ENCODE measurements at places on chromosomes 1 and 21.

DNA sequence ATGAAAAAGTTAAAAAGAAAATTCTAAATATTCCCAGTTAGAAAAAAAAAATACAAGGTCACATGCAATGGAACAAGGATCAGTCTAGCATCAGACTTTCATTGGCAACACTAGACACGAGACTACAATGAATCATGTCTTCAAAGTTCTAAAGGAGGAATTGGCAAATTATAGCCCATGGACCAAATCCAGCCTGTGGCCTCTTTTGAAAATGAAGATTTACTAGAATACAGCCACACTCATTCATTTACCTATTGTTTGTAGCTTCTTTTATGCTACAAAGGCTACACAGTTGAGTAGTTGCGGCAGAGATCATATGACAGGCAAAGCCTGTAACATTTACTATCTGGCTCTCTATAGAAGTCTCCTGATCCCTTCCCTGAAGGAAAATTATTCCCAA is 71.4 kb downstream of the MRPL39 start:
- no peak for DNase-seq

GRCh38 chr21:42321231-42321630 is 6.0 kb upstream of the TFF3 start:
- DNase-seq = no peak

DNA sequence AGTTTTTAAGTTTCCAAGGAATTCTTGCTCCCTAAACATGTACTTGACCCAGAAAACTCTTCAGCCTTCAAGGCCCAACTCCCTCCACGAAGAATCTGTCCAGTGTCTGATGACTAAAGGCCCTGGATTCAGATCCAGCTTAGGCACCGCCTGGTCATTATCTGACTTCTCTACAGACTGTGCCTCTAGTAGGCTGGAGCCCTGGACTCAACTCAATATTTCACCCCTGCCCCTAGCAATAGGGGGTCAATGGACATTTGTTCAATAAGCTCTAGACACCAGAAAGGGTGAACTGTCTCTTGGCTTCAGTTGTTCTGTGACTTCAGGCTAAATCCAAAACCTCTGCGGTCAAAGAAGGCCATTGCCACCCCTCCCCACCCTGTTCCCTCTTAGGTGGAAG is 34.5 kb downstream of the NUAK2 start:
- no peak for DNase-seq

DNA sequence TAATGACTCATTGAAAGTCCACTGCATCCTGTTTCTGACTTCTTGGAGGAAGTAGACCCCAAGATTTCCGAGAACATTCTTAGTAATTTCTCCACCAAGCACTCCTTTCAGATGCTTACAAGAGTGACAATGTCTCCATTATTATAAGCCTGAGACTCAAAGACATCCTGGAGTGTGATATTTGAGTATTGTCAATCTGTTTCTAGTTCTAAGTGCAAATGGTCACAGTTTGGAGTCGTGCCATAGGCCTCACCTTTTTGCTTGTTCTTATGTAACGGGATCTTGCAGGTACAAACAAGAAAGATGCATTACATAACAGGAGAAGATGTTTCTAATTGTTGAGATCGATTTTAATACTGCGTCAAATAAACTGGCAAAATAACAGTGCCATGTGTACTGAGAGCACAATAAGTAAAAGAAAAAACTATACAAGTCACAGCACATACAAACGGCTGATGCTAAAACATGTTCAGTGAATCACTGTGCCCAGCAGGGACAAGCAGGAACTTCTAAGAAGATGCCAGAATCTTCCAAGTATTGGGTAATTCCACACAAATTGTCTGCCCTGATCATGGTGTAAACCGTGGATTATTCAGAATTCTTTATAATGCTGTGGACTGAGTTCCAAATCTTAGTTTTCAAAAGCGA is 54.1 kb downstream of the CD2 start:
- DNase-seq = no peak

- no peak for DNase-seq
These were observed 34.5 kb upstream of the BCAR3 start for GRCh38 chr1:93716163-93716562.

DNA sequence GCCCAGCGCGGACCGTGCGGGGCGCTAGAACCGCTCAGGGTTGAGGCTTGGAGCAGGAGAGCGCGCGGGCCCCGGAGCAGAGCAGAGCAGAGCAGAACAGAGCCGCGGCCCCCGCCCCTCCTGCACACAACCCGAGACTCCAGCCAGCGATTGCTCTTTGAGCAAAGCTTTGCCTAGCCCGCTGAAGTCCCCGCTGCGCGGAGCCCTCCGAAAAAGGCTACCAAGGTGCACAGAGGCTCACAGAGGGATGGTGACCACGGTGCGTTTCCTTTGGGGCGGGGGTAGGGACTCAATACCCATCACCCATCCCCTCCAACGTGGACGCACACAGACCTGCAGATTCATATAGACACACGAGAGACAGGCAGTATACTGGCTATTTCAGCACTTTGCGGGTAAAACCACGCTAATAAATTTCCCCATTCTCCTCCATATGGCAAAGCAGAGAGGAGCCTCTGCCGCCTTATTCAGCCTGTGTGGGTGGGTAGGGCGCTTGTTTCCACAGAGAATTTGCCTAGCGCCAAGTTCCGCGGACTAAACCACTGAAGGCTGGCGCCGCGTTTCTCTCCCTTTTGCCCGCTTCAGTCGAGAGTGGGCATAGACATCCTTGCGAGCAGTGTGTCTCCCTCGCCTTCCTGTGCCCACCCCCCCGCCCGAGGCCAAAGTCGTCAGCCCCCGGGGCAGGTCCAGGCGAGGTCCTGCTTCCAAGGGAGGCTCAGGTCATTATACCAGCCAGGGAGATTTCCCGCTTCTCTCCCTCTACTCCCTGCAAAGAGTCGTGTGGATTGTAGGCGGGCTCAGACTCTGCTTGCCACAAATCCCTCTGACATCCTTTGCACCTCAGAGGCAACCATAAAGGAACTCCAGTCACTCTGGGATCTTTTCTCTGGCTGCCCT is 8.5 kb downstream of the HLX start:
- DNase-seq = no peak

Data from stimulated activated CD4-positive, alpha-beta T cell treated with anti-CD3 and anti-CD28 coated beads, Interleukin-15, amount 100 ng/mL, for 24 hours (primary cell).